ENCODE measurements at places on chromosomes 13 and 19. TPM values are rescaled to one million over a fixed set of nuclear protein-coding genes. Genes with fewer than 3 reads are reported as not detected.

DNA sequence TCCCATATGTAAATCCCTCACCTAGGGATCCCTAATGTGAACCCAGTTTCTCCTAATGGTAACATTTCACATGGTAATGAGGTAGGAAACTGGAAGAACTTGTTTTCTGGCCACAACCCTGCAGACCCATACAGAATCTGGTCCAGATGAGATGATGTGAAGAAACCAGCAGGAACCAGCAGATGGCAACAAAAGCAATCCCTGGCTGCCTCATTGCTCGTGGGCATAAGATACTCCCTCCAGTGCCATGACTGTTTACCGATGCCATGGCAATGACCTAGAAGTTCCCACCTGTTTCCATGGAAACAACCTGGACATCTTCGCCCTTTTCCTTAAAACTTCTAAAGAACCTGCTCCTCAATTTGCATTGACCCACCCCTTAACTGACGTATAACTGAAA lies 1.4 kb upstream of the CD209 start:
- DNase-seq = no peak

FAM124A gene
- total RNA-seq = 0.29 TPM

- no peak for DNase-seq
Observed at GRCh38 chr13:97549201-97549600, 115.2 kb downstream of the RAP2A start.

DNASE2 gene
- 25.5 TPM for total RNA-seq

SYDE1 gene
- 117 TPM for total RNA-seq

DNA sequence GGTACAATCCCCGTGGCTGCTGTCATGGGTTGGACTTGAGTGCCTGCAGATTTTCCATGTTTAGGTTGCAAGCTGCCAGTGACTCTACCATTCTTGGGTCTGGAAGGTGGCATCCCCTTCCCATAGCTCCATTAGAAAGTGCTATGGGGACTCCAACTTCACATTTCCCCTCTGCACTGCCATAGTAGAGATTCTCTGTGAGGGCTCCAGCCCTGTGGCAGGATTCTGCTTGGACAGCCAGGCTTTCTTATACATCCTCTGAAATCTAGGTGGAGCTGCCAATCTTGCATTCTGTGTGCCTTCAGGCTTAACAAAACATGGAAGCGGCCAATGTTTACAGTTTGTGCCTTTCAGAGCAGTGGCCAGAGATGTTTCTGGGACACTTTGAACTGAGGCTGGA lies 636.2 kb downstream of the SLITRK6 start:
- no peak for DNase-seq

HPN gene
- total RNA-seq = not detected

MRPL57 gene
- total RNA-seq = 24.3 TPM

GRCh38 chr13:43260999-43261398 lies 237.6 kb downstream of the DNAJC15 start:
- no peak for DNase-seq

ANGPTL4 gene
- 1.5 TPM for total RNA-seq

NCAN gene
- total RNA-seq = not detected

DNA sequence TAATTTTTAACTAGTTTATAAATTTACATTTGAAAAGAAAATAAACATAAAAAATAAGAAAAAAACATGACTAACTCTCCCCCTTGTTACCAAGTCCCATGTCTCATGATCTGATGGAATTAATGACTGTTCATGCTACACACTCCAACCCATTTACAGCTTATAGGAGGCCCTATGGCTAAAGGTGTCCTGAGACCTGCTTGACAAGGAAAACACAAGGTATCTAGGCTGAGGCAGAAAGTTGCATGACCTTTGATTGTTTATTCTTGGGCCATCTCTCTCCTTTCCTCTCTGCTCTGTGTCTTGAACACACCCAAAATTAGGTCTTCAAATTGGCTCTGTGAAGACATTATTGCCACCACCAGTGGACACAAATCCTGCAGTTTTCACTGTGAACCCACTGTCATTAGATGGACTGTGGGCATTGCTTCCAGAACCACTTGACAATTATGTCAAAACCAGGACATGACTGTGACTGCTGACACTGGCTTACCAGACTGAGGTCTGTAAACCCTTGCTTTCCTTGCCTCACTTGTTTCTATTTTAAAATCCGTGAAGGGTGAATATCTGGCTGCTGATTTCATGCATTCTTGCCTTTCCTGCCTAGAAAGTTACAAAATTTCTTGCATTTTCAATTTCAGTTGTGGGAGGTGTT lies 386.5 kb upstream of the SPRY2 start:
- DNase-seq = no peak

CNN1 gene
- total RNA-seq = 93.9 TPM

DNA sequence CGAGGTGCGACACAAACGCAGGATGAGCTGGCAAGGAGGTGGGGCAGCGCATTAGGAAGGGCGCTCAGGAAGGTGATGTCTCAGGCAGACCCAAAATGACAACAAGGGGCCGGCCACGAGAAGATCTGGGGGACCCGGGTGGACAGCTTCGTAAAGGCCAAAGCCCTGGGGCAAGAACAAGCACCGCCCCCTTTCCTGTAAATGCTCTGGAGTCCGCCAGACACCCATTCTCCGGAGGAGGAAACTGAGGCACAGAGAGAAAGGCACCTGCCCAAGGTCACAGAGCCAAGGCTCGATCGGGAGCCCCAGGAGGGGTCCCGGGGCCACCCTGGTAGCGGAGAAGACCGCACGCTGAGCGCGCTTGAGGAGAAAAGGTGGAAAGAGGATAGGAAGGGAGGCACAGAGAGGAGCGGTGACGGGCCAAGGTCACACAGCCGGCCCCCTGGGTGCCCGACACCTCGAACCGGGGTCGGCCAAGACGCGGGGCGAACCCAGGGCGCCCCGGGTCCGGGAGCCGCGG lies 571 bp downstream of the SAFB2 start:
- DNase-seq = peak; percentile 17

GRCh38 chr13:94335761-94336526 lies 143.5 kb downstream of the DCT start:
- DNase-seq = no peak

- no peak for DNase-seq
Observed at GRCh38 chr13:113167155-113167554, 8.7 kb downstream of the PROZ start.

DNA sequence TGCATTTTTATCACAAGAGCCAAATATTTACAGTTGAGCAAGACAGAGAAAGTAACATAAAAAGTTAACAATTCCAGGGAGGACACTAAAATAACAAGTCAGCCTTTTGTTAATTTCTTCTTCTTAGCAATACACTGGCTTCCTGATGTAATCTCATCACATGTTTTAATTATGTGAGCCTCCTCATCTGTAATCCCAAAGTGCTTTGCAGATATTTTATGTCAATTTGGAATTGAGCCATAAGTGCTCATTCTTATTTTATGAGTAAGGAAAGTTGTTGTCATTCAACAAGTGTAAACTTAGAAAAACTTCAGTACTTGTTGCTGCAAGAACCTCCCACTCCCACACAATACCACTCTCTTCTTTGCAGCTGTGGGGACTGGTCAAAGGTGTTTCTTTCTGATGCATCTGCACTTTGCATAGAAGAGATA lies 223.6 kb downstream of the GPC6 start:
- DNase-seq = no peak

CEACAM3 gene
- not detected for total RNA-seq

Measured in SJSA1 (cell line).